ENCODE measurements at places on chromosomes 2 and 18.

GRCh38 chr2:121804340-121804739 is 48.9 kb downstream of the TSN start:
- DNase-seq = no peak

- no peak for DNase-seq
Measured at GRCh38 chr2:10884574-10884975, 27.2 kb upstream of the KCNF1 start.

DNA sequence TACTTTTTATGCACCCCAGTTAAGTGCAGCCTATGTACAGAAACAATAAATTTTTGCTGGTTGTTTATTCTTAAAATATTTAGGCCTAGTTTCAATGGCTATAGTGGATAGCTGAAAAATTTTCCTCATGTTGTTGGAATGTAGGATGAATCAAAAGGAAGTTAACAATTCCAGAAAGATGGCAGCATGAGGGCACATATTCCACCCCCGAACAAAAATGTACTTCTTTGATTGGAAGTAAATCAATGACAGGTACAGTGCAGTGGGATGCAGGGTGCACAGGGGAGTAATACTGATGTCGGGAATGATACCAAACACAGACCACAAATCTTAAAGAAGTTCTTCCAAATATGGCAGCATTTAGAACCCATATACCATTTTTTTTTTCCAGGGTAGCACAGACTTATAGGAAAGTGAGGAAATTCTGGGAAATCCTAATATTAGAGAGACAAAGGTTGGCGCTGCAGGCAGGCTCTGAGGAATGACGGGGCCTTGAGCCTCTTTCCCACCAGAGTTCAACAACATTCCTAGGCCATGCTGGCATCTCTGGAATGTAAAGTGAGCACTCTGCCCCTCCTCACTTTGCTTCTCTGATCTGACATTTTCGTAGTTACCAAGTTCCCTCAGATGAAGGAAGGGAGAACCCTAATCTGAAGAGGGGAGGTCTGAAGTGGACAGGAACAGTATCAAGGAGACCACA is 36.6 kb upstream of the IKZF2 start:
- no peak for DNase-seq

DNA sequence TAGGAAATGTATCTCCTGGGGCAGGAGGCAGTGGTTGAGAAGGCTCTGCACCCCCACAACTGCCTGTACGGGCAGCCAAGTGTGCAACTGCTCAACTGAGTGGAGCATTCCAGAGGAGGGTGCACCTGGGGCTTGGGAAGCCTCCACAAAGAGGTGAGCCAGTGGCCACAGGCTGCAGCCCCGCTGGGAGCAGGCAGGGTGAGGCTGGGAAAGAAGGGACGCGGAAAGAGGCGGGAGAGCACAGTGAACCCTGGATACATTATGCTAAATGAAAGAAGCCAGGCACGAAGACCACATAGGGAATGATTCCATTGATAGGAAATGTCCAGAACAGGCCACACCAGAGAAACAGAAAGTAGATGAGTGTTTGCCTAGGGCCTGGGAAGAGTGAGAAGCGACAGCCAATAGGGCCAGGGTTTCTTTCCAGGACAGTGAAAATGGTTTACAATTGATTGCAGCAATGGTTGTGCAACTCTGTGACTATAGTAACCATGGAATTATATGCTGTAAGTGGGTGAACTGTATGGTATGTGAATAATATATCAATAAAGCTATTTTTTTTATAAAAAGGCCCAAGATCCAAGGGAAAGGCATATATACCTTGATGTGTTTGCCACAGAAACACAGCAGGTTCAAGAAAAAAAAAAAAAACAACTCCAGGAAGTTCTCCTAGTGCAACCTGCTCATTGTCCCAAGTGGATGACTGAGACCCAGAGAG is 82.4 kb downstream of the DDX1 start:
- DNase-seq = no peak

- DNase-seq = no peak
Measured at GRCh38 chr18:80159713-80160636, 50.9 kb downstream of the ADNP2 start.

DNA sequence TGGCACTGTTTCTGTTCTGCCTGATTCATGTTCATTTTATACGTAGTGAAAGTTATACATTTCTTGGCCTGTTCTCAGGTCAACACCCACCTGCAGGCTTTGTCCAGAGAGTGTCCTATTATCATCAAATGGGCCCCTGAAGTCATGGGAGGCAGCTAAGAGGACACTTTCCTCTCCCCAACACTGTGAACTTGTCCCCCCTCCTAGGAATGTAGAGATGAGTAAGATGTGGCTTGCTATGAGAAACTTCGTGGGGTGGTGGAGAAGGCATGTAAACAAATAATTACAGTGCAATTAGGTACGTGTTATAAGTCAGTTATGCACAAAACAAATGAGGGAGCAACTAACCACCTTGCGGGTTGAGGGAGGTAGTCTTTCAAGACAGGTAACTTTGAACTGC is 57.9 kb downstream of the COL4A3 start:
- DNase-seq = no peak

DNA sequence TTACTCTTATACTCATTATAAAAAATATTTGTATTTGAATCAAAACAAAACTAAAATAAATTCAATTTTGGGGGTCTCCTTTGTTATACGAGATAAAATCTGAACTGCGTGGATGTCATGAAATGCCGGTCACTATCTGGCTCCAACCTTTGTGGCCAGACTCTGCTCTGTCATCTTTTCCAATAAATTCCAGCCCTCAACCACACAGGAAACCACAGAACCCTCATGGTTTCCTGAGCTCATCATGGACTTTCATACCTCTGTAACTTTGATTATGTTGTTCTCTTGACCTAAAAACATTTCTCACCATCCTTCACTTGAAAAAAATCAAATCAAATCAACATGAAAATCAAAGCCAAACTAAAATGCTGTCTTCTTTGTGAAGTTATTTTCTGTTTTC is 724.7 kb downstream of the METTL4 start:
- DNase-seq = no peak

GRCh38 chr2:149002891-149003740 is 35.4 kb upstream of the LYPD6B start:
- DNase-seq = no peak

DNA sequence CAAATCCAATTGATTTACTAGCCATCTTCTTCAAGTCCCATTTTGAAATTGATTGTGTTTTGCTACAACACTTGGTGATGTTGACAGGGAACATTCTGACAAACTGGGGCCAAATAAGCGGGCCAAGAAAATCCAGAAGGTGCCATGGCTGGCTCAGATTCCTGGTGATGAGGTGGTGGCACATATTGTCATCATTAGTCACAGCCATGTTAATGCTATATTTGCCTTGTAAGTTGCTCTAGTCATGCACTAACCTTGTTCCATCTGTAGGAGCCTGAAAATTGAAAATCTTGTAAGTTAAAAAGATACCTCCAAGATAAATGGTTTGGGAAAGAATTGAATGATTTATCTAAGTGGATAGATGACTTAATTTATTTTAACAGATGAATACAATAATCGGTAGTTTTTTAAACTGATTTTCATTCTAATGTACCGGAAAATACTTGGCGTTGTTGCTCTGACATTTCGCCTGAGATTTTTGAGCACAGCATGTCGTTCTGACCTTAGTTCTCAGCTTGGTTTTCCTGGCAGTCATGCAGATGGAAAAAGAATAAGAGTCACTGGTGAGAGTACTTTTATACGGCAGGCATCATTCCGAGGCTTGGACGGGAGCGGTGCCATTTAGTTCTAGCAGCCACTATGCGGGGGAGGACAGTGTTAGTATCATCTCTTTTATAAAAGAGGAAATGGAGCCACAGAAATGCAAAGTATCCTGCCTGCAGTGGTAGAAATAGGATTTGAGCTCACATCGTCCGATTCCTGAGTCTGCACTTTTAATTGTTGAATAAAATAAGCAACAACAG is 133.9 kb downstream of the ZNF532 start:
- no peak for DNase-seq

DNA sequence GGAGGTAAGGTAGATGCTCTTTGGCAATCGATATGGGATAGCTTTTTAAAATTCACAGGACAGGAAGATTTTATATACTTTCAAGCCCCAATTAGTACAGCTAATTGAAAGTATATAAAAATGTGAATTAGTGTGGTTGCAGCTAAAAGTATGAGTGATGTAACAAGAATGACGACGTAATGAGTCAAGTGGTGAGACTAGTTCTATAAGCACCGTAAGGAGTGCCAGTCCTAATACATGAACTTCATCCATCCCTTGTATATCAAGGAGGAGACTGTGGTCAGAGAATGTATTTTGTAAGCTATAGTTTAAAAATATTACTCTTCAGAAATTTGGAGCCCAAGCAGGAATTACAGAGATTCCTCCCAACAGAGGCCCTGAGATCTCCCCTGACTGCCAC is 25.8 kb downstream of the DNAJC27 start:
- DNase-seq = no peak

All from stimulated activated CD8-positive, alpha-beta memory T cell treated with anti-CD3 and anti-CD28 coated beads, Interleukin-4, amount 100 ng/mL, for 4 hours (primary cell).